ENCODE measurements at places on chromosomes 4 and X.

GRCh38 chrX:136825771-136826170, 45.0 kb upstream of the ARHGEF6 start:
- DNase-seq = no peak

DNA sequence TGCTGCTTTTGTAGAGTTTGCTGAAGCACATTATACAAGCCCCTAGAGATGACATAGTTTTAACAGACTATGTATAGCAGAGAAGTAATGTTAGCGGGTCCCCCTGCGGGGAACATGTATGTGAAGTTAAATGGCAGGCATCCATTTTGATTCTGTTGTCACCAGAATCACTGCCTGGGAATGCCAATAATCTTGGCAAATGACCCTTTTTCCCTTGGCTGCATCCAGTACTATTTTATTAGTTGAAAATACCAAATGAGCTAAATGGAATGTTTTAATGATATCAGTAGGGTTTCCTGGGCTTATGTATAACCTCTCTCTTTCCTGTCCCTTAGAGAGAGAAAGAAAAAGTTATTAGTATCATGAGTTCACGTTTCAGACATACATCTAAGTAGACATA, 93.6 kb downstream of the LIMCH1 start:
- no peak for DNase-seq

DNA sequence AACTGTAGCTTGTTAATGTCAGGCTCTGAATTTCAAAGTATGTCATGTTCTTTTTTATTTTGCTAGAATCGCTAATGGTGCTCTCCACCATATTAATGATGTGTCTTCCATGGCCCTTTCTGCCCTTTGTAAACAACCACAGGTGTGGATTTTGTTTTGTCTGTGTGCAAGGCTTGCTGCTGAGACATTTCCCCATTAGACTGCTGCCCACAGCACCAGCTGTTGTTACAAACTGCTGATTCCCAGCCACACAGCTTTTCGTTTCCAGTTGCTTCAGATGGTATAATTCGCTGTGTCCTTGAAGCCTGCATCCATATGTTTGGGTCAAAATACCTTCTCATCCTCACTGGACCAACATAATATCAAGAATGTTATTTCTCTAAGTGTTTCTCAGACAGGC, 32.8 kb downstream of the KCNIP4 start:
- no peak for DNase-seq

DNA sequence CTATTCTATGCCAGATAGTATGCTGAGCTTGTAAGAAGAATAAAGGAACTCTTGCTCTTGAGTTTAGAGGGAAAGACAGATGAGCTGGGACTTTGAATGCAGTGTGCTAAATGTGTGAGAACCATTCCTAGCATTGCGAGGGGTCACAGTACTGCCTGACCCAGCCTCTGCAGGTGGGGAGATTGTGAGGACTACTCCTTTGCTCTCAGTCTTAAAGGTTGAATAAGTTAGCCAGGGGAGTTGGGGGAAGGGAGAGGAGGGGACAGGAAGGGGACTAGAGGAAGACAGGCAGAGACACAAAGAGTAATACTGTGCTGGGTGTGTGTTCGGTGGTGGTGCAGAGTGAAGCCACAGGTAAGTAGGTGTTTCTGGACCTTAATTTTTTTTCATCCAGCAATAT, 41.7 kb downstream of the DCUN1D4 start:
- no peak for DNase-seq

GRCh38 chr4:95213366-95213765, 335.4 kb downstream of the UNC5C start:
- no peak for DNase-seq

DNA sequence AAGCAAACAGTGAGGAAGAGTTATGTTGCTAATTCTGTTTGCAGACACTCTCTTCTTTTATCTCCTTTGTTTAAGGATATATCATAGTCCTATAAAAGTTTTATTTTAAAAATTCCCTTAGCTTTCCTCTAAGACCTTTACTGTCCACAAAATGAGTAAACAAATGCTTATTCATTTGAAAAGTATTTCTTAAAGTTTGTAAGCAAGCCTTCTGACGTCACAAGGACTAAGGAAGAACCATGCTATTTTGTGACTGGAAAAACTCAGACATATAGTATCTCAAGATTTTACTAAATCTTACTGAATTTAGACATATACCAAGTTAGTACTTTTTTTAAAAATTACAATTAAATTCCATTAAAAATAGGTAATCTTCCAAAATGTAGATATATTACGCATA, 5.2 kb upstream of the RBMXL3 start:
- DNase-seq = no peak

GRCh38 chrX:16386126-16386525, 218.8 kb downstream of the MAGEB17 start:
- no peak for DNase-seq

DNA sequence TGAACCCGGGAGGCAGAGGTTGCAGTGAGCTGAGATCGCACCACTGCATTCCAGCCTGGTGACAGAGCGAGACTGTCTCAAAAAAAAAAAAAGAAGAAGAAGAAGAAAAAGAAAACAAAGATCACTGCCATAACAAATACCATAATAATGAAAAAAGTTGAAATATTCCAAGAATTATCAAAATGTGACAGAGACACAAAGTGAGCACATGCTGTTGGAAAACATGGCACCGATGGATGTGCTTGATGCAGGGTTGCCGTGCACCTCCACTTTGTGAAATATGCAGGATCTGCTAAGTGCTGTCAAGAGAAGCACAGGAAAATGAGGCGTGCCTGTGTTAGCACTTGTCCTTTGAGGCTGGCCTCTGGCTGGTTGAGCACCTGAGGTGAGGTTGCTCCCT, 133.3 kb downstream of the STK32B start:
- peak; percentile 57 for DNase-seq

DNA sequence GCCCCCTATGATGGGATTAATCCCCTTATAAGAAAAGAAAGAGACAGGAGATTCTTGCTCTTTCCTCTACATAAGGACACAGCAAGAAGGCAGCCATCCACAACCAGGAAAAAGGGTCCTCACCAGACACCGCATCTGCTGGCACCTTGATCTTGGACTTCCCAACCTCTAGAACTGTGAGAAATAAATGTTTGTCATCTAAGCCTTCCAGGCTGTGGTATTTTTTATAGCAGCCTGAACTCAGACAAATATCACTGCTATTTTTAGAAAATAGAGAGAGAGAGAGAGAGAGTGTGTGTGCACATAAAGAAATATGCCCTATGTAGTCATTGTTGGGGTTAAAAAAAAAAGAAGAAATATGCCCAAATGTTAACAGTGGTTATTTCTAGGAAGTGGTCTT, 104.2 kb downstream of the PAPSS1 start:
- DNase-seq = no peak

DNA sequence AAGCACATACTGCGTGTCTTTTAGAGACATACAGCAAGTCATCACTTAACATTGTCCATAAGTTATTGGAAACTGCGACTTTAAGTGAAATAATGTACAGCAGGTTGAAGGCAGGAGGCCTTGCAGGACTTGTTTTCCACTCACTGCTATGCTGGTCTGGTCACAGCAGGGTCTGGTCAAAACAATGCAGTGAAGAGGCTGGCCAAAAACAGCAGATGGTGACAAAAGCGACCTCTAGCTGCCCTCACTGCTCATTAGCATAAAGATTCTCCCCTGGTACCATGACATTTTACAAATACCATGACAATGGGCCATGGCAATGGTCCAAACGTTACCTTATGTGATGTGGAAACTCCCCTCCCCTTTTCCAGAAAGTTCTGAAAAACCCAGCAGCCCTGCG, 1283.6 kb downstream of the FSTL5 start:
- DNase-seq = no peak

GRCh38 chrX:153519569-153520286, 2.3 kb downstream of the ATP2B3 start:
- DNase-seq = no peak

DNA sequence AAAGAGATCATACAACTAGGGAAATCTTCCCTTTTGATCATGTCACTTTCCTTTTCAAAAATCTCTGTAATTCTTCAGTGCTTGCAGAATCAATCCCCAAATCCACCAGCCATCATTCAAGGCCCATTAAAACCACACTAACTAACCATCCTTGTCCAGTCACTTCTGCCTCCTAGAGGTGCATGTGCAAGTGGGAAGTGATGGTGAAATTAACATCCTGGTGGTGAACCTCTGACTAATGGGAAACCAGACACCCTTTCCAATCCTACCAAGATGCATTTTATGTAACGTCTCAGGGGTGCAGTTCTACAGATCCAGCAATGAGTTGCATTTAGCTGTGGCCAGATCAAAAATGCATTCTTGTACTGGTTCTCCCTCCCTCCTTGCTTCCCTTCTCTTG, 341.8 kb downstream of the RAPGEF2 start:
- no peak for DNase-seq

- DNase-seq = no peak
These were observed 9.9 kb upstream of the FAM193A start for GRCh38 chr4:2526559-2526958.

GRCh38 chr4:81694176-81694913, 222.6 kb upstream of the RASGEF1B start:
- DNase-seq = no peak

DNA sequence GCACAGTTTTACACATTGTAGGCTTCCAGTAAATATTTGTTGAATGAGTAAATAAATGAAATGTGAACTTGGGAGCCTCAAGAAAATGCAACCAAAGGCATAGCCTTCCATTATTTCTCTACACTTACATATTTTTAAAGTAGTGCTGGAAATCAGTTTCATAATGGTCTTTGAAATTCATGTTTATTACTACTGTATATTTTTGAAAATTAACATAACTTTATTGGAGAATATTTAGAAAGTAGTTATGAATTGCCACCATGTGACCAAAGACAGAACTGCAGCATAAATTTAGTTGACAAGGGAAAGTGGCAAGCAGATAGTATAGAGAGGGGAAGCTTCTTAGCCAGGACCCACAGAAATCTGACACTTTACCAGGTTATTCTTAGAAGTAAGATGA, 6.4 kb downstream of the TCEAL8 start:
- no peak for DNase-seq

DNA sequence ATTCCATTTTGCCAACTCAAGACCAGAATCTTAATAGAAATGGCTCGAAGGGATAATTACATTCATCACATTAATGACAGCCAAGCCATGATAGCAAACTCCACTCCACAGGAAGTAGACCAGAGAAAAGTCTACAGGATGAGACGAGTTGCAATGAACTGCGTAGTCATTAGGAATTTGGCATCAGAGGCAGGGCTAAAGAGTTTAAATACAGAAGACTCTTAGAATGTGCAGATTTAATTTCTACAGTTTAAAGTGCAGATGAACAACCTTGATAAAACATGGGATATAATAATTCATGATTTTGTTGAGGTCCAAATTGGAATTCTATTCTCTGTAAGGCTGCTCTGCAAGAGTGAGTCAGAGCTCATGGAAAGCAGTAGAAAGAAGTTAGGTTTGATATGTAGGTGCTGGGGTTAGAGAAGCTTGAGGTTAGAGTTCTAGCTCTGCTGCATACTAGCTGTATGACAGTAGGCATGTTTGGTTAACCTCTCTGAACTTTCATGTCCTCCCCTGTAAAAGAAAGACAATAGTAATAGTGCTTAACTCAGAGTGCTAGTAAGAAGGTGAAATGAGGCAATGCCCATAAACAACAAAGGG, 32.2 kb downstream of the LNX1 start:
- DNase-seq = no peak

DNA sequence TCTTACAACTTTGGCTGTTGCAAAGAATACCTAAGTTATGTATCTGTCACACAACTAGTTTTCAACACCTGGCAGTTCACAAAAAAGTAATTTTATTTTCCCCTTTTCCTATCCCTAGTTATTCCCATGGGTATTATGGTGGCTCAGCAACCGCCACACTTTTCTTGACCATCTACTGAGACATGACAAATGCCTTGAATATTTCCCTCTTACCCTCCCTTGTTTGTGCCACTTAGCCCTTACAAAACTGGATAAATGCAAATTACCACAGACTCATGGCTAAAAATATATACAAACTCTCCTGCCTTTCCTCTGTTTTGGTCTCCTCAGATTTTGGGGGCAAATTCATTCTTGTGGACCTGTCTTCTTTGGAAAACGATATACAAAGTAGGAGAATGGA, 72.1 kb downstream of the AMOT start:
- DNase-seq = no peak

All from NCI-H187 (cell line).